ENCODE measurements at places on chromosomes 3 and 15. TPM values are rescaled to one million over a fixed set of nuclear protein-coding genes. Genes with fewer than 3 reads are reported as not detected.

Gene TAGLN3
- total RNA-seq, result 6.9 TPM

Gene ALDH1A3
- total RNA-seq, result not detected

Gene EIF3J
- 74.8 TPM for total RNA-seq

- no peak for DNase-seq
Observed at GRCh38 chr3:69353503-69353902, 32.4 kb downstream of the FRMD4B start.

GRCh38 chr3:60760145-60760544 lies 491.1 kb downstream of the FHIT start:
- DNase-seq, result no peak

GRCh38 chr3:67578416-67578815 lies 76.0 kb downstream of the SUCLG2 start:
- no peak for DNase-seq

DNA sequence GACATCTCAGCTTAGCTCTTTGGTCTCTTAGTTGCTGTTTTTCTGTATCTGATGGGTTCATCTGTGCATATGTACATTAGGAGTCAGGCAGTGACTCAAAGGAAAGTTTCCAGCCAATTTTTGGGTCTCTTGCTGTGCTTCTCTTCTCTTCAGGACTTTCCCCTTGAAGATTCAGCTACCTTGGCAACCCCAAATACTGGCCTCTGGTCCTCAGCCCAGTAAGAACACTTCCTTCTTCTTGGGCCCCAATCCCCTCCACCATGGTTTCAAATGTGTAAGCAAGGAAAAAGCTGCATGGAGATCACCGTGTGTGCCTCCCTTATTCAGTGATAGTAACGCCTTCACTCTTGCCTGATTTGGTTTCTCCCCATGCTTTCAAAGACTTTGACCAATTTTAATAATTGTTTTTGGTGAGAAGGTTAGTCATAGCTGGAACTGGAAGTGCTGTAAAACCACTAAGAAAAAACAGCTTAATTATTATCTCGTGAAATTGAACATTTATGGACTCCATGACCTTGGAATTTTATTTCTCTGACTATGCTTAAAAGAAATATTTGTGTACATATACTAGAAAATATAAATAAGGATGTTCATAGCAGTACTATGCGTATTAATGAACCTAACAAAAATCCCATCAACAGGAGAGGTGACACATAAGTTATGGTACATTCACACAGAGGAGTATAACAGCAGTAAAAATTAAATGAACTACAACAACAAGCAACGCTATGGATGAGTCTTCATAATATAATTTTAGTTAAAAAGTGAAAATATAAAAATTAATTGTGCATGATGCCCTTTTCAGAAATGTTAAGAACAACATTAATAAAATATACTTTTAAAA lies 125.3 kb upstream of the BCL6 start:
- no peak for DNase-seq

GRCh38 chr15:73015493-73015892 lies 36.8 kb upstream of the NEO1 start:
- no peak for DNase-seq

GRCh38 chr15:58440922-58441321 lies 9.1 kb downstream of the LIPC start:
- no peak for DNase-seq

DNA sequence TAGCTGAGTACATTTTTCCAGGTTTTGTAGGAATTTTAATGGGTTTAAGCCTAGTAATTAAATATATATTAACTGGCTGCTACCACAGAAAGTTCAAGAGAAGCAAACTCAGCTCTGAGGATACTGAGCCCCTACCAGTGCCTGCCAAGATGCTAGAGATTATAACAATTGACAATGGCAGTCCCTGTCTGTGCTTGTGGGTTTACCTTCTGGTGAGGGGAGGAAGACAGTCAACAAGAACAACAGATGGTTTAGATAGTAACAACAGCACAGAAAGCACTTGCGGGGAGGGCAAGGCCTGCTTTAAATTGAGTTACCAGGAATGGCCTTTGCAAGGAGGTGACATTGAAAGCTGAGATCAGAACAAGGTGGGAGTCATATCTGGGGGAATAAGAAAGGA lies 56.6 kb upstream of the ARHGEF3 start:
- no peak for DNase-seq

GRCh38 chr3:161035711-161036110 lies 69.4 kb downstream of the B3GALNT1 start:
- DNase-seq, result no peak

GRCh38 chr3:12663401-12663935 lies 449 bp downstream of the RAF1 start:
- peak; percentile 61 for DNase-seq

DNA sequence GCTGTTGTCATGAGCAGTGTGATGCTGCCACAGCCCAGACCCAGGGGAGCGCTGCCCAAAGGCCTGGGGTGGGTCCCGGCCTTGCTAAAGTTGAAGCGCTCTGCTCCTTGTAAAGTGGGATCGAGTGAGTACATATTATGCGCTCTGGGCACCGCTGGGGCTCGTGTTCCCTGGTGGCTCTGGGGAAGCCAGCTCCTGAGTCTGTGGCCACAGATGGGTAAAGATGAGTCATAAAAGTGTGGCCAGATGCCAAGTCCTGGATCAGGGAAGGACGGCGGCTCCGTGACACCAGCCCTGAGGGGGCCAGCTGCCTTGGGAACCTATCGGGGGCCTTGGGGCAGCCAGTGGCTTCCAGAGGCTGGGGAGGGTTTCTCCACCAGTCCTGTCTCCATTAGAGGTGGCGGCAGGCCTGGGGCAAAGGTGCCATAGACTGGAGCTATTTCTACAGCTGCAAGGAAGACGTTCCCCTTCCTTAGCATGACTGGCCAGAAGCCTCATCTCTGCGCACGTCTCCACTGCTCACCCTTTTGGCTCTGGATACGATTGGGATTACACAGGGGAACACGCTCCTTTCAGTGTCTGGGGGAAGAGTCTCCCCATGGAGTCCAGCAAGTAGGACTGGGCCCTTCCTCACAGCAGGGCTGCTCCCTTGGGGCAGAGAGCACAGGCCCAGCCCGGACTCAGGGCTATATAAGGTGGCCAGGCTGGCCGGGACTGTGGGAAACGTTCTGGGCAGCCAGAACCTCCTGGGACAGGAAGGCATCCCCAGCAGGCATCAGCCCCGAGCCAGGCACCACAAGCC lies 1.2 kb upstream of the ITIH4 start:
- no peak for DNase-seq

GRCh38 chr15:77505556-77505955 lies 84.9 kb downstream of the HMG20A start:
- no peak for DNase-seq

- DNase-seq, result no peak
Observed at GRCh38 chr15:90058775-90059174, 43.5 kb downstream of the IDH2 start.

- DNase-seq, result no peak
Observed at GRCh38 chr3:16478516-16478915, 35.0 kb downstream of the RFTN1 start.

DNA sequence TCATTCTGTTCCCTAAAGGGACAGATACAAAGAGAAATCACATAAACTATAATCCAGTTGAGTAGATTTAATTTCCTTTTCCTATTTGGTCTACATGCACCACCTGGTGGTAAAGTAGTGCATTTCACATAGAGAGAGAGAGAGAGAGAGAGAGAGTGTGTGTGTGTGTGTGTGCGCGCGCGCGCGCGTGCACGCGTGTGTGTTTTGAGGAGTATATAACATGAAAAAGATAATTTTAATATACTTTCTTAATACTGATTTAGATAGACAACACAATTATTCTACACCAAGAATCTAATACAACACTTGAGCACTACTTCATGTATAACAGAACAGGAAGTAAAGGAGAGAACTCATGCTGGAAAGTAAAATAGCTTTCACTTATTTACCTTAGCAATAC lies 1.1 kb upstream of the FGF7 start:
- peak; percentile 41 for DNase-seq

DNA sequence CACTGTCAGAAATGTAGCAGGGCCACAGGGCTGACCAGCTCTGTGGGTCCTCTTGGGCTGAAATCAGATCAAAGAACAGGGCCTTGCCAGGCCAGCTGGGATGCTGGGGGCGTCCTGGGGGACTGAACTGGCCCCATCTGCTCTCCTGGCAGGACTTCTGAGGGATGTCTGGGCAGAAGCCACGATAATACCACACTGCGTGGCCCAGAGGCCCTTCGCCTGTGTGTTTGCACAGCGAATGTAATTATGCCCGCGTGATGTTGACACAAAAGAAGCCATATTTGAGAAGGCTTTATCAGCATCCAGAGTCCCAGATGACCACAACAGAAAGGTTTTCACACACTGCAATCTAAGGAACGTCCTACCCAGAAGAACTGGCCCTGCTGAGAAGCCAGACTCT lies 174.0 kb downstream of the RAB11A start:
- no peak for DNase-seq

All from activated naive CD4-positive, alpha-beta T cell treated with anti-CD3 and anti-CD28 coated beads, Interleukin-2, amount 50 U/mL, for 72 hours (primary cell).